ENCODE measurements at places on chromosomes 13 and 19.

DNA sequence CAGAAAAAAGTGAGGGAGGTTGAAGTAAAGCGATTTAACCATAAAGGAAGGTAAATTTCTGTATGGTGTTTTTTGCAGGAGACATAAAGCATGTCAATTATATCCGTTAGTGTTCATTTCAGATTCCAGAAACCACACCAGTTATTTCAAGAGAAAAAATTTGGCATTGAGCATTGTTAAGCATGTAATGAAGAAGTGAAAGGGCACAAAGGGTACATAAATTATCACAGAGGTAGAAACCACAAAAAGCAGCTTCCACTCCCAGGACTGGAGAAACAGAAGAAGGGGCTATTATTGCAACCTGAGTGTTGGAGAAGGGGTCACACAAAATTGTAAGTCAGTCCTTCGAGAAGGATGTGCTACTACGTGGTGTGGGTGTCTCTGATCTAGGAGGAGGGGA is 72.2 kb upstream of the DACH1 start:
- no peak for DNase-seq

DNA sequence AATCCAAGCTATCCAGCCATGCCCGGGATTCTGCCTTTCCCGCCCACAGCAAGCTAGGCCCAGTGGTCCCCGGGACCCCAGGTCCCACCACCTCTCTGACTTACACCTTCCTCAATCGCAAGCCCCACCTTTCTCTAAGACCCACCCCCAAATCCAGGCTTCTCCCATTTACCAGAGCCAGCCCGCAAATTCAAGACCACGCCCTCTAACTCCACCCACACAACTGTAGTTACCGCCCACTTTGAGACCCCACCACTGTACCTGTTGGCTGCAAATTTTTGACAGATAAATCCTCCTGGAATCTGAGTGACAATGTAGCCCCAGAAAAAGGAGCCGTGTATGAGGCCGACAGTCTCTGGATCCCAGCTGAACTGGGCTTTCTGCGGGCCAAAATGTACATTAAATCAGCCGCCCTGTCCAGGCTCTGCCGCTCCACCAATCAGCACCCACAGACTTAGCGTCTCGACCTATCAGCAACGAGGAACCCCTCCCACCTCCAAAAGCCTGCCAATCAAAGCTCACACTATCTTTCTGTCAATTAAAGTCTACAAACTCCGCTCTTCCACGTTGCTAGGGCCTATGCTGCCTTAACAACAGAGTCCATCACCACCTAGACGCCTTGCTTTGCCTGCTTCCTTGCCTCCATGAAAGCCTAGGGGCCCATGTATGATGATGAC is 6.3 kb downstream of the SLC17A7 start:
- peak; percentile 23 for DNase-seq

GRCh38 chr13:39108783-39109182 is 70.5 kb downstream of the NHLRC3 start:
- DNase-seq, result no peak

DNA sequence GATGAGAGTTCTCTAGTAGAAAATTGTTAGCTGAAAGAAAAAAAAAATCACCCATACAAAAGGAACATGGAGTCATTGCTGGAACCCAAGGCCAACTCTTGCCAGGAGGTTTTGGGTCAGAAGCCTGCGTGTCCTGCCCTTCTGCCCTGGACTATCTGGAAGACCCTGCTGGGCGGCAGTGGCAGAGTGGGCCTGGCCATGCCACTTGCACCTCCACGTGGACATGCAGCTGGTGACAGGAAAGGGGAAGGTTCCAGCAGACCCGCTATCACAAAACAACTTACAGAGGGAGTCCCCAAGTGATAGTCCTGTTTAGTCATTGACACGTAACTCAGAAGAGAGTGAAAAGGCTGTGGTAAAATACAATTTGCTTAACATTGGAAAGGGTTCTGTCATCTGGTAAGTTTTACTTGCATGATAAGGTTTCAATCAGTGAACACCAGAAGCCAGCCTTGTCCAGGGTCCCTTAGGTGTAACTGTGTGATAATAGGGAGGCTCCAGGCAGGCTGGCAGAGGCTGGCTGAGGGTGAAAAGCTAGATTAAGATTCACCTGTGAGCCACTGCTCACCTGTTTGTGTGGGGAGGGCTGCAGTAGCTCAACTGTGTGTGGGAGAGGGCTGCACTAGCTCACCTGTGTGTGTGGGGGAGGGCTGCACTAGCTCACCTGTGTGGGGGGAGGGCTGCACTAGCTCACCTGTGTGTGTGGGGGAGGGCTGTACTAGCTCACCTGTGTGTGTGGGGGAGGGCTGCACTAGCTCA is 47.8 kb downstream of the COL4A2 start:
- no peak for DNase-seq

DNA sequence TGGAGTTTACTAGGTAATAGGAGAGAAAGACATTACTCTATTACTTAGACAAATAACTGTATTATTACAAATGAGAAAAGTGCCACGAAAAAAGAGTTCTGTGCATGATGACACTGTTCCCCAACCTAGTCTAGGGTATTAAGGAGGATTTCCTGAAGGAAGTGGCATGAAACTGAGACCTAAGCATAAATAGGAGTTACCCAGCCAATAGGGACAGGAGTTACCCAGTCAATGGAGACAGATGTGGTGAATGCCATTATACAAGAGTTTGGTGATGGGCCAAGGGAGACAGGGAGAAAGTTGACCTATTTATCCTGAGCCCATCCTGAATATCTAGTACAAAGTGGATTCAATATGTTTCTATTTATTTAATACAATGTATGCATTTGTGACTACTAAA is 65.4 kb downstream of the KL start:
- DNase-seq, result no peak

DNA sequence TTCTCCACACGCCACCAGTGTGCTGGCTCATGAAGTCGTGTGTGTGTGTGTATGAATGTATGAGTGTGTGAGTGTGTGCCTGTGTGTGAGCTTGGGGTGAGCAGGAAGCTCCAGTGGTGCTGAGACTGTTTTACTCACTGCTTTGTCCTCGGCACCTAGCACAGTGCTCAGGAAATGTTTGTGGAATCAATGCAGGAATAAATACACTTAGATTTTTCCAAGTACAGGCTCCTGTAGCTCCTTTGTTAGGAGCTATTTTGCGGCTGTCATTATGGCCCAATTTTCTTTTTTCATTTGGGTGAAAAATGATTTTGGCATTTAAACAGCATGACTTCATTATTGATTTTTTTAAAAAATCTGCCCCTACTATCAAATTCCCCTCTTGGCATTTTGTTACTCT is 193.5 kb upstream of the KL start:
- no peak for DNase-seq

DNA sequence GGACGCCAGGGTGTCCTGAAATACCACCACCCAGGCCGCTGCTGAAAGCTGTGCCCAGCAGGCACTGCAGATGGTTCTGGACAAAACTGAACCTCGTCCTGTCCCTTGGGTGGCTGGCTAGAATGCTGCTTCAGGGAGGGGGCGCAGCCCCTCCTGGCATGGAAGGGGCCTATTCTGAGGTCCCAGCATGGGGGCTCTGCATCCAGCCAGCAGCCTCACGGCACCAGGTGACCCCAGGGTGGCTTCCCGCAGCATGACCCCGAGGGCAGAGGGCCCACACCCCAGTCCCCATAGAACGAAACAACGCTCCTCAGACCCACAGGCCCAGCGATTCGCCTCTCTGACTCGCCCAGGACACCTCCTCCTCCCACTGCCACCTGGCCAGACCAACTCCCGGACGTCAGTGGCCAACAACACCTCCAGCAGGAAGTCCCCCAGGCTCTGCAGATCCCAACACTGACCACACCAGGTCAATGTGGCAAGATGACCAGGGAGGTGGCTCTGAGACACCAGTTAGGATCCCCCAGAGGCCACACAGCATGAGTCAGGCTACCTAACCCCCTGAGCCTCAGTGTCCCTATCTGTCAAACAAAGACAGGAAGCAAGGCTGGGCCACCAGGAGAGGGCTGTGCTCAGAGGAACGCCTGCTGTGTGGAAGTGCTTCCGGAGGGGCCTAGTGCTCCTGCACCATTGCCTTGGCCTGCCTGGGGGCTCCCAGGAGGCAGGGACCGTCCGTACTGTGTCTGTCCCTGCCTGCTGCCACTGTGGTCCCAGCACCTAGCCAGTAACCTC is 6.1 kb downstream of the MKNK2 start:
- no peak for DNase-seq

- DNase-seq, result no peak
These were observed 1812.2 kb downstream of the PCDH9 start for GRCh38 chr13:65417953-65418352.

GRCh38 chr19:57558525-57558924 is 1.1 kb downstream of the ZNF550 start:
- no peak for DNase-seq

GRCh38 chr13:23688336-23688735 is 118.1 kb downstream of the TNFRSF19 start:
- DNase-seq, result no peak

DNA sequence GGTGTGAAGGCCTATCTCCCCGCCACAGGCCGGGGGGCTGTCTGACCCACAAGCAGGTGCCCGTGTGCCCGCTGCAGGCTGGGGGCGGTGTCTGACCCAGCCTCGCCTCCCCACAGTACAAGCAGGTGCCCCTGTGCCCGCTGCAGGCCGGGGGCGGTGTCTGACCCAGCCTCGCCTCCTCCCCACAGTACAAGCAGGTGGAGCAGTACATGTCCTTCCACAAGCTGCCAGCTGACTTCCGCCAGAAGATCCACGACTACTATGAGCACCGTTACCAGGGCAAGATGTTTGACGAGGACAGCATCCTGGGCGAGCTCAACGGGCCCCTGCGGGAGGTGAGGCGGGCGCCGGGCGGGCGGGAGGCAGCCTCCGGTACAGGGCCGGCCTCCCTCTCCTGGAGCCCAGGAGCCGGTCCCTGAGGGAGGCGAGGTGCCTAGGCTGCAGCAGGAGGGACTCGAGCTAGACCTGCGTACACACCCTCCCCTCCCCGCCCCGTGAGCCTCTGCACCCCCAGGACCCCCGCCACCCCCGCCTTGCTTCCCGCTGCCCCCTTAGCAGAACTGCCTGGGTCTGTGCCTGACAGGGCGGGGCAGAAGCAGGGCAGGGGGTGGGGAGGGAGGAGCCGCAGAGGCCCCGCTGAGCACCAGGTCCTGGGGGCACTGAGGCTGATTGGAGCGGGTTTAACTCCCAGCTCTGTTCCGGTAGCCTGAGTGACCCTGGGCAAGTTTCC is 20.6 kb downstream of the HCN2 start:
- no peak for DNase-seq

DNA sequence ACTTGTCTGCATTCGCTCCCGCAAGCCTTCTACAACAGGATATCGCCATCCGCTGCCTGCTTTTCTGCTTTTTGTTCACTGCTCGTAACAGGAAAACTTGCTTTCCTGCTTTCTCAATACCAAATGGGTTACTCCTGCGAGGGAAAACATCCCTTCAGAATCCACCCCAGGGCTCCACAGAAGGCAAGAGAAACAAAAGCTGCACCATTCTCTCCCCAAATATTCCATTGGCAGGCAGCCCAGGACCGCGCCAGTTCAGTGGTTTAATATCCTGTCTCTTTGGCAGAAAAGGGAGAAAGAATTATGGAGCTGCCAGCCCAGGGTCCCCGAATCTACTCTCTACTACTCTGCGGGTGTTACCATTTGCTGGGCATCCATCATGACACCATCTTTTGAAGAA is 84.7 kb upstream of the DOCK9 start:
- peak; percentile 85 for DNase-seq

- peak; percentile 74 for DNase-seq
These were observed 81.4 kb downstream of the RNASEH2B start for GRCh38 chr13:50990818-50991506.

DNA sequence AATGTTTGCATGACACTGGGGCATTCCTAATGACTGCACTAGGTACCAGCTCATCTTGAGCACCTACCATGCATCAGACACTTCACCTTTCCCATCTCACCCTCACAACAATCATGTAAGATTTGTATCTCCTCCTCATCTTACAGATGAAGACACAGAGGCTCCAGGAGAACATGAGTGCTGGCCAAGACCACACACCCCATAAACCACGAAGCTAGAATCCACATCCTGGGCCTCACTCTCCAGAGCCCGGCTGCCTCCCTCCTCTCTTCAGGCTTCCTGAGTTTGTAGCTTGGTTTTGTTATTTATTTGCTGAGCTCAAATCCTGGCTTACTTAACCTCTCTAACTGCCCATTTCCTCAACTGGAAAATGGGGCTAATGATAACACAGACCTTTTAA is 25.9 kb downstream of the FAM216B start:
- no peak for DNase-seq

DNA sequence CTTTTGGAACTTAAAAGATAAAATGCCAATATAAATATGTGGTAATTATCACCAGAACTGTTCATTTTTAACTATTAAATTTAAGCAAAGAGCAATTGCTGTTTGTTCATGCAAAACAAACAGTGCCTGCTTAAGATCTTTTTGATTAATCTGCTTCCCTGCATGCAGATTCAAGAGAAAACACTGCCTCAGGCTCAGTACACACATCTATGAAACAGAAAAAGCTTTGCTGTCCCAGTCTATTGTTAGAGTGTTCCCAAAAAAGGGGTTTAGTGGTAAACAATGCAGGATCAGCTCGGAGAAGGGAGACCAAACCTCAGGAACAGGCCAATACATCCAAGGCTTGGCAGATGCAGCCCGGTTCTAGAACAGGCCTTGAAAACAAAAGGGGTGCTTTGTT is 49.3 kb upstream of the TDRD3 start:
- no peak for DNase-seq

- no peak for DNase-seq
These were observed at the start of gene THSD1 for GRCh38 chr13:52405767-52406494. THSD1 (minus strand) TSS chr13:52406172; CDS start chr13:52402600, 3,572 bp downstream.

- no peak for DNase-seq
These were observed 14.1 kb downstream of the ZNF490 start for GRCh38 chr19:12596485-12596884.

DNA sequence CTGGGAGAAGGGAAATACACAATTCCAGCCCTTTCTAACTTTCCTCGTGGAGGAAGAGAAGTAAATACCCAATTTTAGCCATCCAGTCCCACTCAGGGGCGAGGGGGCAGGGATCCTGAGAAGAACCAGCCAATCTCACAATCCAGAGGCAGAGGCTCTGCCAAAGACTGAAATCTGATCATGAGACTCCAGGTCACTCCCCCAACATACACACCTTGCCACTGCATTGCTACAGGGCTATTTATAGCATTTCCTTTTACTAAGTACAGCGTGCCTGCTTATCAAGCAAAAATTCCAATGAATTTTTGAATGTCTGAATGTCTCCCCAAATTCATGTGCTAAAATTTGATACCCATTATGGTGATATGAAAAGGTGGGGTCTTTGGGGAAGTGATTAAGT is 1687.5 kb downstream of the EFNB2 start:
- DNase-seq, result no peak

GRCh38 chr13:97192166-97192565 is 30.0 kb upstream of the MBNL2 start:
- no peak for DNase-seq

Data from cerebellar nuclear complex (tissue), 1 donor.